ENCODE measurements at places on chromosomes 11 and 22.
A peak's percentile ranks its signal among the peaks of the same experiment; 100 is the strongest.

DNA sequence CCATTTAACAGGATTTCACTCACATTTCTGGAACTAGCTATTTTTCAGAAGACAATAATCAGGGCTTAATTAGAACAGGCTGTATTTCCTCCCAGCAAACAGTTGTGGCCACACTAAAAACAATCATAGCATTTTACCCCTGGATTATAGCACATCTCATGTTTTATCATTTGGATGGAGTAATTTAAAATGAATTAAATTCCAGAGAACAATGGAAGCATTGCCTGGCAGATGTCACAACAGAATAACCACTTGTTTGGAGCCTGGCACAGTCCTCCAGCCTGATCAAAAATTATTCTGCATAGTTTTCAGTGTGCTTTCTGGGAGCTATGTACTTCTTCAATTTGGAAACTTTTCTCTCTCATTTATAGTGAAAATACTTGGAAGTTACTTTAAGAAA lies 9.2 kb downstream of the PRSS23 start:
- no peak for DNase-seq

GRCh38 chr11:64876835-64877341 lies 1.5 kb downstream of the EHD1 start:
- DNase-seq = peak; percentile 74

- DNase-seq = no peak
Observed at GRCh38 chr11:97537407-97538150, 1147.8 kb downstream of the JRKL start.

DNA sequence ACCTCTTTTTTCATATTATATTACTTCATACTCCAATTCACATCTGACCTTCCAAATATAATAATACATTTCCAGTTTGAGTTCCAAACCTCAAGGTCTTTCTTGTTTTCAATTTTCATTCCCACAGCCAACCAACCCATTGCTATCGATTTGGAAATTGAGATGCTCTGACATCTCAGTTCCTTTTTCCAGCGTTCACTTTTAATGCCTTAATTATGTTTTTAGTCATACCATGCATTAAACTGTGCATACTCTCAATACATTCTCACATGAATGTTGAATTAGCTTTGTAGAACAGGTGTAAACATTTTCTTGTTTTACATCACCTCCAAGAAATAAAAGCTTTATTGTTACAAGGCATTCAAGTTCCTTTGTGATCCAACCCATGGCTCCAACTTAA lies 294.2 kb upstream of the ANO3 start:
- DNase-seq = no peak

- peak; percentile 39 for DNase-seq
Observed at GRCh38 chr11:128421577-128422330, 165.6 kb downstream of the ETS1 start.

DNA sequence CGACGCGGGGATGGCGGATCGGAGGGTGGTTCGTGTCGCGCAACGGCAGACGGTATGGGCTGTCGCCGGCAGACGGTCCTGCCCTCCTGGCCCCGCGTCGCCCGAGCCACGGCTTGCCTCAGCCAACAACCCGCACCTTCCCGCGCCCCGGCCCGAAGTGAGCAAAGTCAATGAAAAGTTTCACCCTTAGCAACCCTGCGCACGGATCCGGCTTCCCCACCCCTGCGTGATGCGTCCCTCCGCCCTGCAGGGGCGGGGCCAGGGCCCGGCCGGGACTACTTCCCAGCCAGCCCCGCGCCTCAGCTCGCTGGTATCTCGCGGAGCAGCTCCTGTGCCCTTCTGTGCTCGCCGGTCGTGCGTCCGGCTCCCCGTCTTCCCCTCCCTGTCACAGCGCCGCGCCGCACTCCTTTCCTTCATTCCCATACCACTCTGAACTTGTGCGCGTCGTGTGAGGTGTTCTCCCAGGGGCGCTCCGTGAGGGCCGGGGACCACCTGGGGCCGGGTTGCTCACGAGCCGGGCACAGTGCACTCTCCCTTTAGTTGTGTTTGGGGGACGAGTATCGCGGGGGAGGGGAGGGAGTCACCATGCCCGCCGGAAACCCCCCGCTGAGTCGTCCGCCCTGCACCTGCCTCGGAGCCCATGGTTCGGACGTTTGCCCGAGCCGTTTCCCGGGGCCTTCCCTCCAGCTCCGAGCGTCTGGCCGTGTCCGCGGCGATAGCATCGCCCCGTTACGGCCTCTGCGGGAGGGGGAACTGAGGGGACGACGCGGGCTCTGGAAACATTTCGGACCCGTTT lies at the start of gene TOB2:
TSS of gene TOB2 (minus strand) at position 163 of the 796 bp plus-strand sequence. CDS start 9,456 bp downstream, outside the sequence.
- DNase-seq = peak; percentile 96

GRCh38 chr11:3971756-3972404 lies 116.4 kb downstream of the STIM1 start:
- peak; percentile 24 for DNase-seq

- peak; percentile 50 for DNase-seq
Observed at GRCh38 chr11:12800032-12800671, 125.9 kb downstream of the TEAD1 start.

- no peak for DNase-seq
Observed at GRCh38 chr11:120977266-120978137, 46.4 kb upstream of the TBCEL start.

- no peak for DNase-seq
Observed at GRCh38 chr11:66111158-66111557, 41.1 kb downstream of the PACS1 start.

DNA sequence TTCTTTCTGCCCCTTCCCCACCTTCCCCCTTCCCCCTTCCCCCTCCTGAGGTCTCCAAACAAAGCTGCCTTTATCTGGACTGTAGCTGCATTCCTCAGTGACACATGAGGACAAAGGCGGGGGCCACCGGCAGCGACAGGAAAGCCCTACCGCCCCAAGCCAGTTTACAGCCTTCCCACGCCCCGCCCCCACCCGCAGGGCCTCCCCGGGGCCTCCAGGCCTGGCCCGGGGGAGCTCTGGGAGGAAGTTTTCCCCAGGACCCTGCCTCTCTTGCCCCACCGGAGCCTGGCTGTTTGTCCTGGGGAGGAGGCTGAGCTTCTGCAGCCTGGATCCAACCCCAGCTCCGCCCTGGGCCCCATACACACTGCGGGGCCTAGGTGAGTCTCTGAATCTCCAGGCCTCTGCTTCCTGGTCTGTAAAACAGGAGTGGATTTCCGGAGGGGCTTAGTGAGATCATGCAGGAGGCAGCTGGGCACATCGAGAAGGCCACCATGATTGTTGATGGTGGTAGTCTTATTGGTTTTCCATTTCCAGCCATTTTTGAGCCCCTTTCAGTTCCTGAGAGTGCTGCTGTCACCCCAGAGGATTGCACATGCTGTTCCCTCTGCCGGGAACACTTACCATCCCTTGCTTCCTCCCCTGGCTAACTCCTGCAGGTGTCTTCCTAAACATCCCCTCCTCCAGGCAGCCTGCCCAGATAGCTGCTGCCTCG lies 130.7 kb downstream of the MN1 start:
- no peak for DNase-seq

DNA sequence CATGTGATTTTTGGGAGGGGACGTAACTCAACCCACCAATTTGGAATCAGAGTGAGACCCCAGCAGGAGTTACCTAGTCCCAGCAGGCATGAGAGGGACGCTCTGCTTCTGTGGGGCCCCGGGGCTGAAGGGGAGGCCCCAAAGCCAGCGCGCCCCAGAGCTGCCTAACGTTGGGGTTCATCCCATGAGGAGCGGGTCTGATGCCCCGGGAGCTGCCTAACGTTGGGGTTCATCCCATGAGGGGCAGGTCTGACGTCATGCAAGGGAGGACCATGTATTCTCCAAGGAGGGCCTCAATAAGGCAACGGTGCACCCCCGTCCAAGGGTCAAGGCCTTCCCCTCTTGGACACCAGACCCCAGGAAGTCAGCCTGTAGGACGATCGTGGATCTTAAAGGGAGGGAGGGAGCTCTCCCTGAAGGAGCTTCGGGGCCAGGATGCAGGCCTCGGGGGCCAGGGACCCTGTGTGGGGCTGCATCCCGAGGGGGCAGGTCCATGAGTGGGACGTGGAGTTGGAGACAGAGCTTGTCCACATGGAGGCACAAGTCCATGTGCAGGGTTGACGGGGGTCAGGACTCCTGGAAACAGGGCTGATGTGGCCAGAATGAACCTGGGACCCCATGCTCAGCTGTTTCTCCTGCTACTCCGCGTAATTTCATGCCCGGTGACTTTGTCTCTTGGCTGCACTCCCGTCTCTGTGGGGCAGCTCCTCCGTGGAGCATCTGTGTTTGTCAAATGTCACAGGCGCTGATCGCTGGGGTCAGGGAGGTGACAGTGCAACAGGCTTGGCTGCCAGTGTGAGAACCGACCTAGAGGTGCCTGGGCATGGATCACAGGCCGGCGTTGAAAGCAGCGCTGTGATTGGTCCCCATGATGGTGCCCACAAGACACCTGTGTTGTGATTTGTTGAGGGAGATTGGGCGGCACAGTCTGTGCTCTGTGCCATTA lies 1029.1 kb downstream of the BRD1 start:
- no peak for DNase-seq

- no peak for DNase-seq
Observed at GRCh38 chr22:48886604-48887393, 940.9 kb downstream of the BRD1 start.

- no peak for DNase-seq
Observed at GRCh38 chr11:128695539-128696221, 1.8 kb downstream of the FLI1 start.

GRCh38 chr11:111000400-111001080 lies 245.0 kb upstream of the POU2AF2 start:
- DNase-seq = no peak

DNA sequence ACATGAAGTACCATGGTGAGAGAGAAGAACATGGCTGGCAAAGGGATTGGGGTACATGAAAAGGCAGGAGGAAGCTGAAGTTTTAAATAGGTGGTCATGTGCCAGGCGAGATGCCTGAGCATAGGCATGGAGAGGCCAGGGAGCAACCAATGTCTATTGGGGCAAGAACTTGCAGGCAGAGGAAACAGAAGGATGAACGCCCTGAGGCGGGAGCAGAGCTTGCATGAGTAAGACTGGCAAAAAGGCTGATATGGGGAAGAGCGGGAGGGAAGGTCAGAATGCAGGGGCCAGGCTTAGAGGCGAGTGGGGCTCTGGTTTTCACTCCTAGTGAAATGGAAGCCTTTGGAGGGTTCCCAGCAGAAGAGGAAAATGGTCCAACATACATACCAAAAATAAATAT lies 52.5 kb upstream of the VSTM5 start:
- no peak for DNase-seq

DNA sequence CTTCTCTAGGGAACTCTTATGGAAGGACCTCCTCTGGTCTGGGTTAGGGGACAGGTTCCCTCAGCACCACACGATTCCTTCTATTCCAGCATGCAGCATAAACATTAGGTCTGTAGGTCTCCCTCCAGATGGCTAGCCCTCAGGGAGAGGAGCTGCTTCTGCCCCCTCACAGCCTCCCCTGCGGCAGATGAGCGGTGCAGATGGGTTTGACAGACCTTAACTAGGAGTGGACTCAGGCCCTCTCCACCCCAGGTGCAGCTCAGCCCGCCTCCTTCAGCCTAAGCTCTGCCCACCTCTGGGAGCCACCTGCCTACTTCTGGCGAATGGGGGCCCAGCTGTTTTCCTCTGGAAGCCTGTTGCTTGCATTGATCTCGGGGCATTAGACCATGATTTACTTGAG lies 55.7 kb upstream of the EIF3D start:
- DNase-seq = no peak

- DNase-seq = peak; percentile 92
Observed at GRCh38 chr11:126628790-126629621, 273.5 kb downstream of the ST3GAL4 start.

GRCh38 chr11:94705891-94706615 lies 62.1 kb upstream of the AMOTL1 start:
- DNase-seq = peak; percentile 64

GRCh38 chr22:45139693-45140092 lies 24.0 kb upstream of the NUP50 start:
- no peak for DNase-seq

DNA sequence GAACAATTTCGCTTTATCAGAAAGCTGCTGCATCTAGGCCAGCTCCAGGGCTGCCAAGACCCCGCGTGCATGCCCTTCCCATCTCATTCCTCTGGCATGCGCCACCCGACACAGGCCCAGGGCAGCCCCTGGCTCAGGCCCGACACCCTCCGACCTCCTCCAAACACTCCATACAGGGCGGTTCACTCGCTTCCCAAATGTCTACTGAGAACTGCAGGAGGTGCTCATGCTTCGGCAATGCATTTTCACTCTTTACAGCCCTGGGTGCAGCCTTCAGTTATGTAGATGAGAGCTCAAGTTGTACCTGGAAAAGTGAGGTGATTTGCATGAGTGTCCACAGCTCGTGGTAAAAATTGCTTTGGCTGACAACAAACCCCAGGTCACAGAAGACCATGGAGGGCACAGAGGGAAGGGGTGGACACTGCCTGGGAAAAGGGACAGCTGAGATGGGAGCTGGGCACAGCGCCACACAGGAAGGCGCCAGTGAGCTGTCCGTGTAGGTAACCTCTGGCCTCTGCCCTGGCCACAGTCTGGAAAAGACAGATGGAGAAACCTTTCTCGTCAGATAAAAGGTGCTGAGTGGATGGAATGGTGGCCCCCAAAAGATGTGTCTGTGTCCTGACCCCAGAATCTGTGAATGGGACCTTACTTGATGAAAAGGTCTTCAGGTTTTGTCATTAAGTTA lies 1351.9 kb downstream of the BRD1 start:
- no peak for DNase-seq

DNA sequence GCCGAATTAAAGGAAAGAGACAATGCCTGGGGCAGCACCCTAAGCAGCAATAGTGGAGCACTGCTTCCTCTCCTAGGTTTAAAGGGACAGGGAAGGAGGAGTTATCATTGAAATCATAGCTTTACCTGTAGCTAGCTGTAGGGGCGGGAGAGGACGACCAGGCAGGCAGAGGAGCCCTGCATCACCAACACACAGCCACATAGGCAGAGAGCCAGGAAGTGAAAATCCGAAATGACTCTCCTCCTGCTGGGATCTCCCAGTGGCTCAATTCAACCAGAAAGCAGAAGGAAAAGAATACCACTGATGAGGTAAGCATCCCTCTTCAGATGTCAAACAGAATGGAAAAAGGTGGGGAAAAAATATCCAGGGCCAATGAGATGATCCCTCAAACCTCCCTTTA lies 20.4 kb downstream of the MRGPRX4 start:
- no peak for DNase-seq

DNA sequence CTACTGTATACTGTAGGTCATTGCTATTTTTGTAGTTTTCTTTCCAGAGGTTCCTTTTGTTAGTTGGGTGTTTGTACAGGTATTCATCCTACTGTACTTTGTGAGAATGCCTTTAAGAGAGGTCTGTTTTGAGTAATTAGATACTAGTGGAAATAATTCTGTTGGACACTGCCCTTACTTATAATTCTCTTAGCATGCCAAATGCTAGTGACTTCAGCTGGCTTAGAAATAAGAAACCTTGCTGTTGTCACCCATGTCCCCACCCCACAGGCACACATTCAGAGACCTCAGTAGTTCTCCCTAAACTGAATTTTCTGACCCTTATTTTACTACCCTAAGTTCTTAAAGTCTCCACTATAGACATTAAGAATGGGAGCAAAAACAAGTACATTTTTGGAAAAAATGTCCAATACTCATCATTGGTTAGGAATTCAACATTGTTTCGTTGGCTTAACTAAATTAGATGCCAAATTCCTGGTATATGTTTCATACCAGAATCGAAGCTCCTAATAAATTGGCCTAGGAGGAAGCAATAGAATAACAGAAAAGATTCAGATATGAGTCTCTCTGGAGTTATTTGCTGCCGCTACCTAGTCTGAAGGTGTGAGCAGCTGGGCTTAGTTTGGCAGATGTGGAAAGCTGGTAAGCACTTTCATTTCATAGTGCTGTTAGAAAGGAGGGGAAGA lies 28.4 kb downstream of the ZNF143 start:
- peak; percentile 69 for DNase-seq
